ENCODE measurements at places on chromosomes 1 and 21.

DNA sequence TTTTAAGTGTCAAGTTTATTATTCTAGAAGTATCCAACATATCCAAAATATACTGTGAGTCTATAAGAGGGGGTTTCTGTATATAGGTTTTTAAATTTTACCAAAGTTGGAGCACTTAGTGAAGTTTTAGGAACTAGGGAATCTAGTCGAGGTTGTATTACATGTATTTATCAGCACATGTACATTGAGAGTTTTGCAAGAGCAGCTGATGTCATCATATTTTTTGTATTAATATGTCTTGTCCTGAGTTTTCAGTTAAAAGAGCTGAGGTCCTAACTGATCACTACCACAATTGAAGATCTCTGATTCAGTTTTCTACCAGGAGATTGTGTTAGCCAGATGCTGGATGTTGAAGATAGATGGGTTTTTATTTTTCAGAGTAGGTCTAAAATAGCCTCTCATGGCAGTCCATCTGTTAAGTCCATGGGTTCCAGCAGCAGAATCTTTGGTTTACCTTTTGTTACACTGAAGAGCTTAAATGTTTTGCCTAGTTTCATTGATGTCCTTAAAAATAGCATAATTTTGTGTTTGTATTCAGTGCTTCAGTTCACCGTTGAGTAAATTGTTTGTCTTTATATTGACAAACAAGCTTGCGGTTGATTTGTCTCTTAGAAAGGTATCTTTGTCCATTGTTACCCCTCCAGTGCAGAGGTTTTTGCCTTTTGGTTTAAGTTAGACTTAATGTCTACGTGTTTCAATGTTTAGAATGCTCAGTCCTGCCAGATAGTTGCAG is 16.0 kb downstream of the YBX1 start:
- DNase-seq = no peak

- DNase-seq = no peak
Measured at GRCh38 chr1:164670026-164670425, 111.0 kb downstream of the PBX1 start.

- DNase-seq = no peak
Measured at GRCh38 chr1:180154003-180154324, 705 bp upstream of the QSOX1 start.

DNA sequence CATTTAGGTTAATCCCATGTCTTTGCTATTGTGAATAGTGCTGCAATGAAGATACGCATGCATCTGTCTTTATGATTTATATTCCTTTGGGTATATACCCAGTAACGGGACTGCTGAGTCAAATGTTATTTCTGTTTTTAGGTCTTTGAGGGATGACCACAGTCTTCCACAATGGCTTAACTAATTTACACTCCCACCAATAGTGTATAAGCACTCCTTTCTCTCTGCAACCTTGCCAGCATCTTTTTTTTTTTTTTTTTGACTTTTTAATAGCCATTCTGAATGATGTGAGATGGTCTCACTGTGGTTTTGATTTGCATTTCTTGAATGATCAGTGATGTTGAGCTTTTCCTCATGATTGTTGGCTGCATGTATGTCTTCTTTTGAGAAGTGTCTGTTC is 33.5 kb downstream of the ASH1L start:
- no peak for DNase-seq

GRCh38 chr1:188359315-188359714 is 1530.6 kb downstream of the PLA2G4A start:
- no peak for DNase-seq

- no peak for DNase-seq
Measured at GRCh38 chr1:57949168-57949567, 525.3 kb upstream of the DAB1 start.

DNA sequence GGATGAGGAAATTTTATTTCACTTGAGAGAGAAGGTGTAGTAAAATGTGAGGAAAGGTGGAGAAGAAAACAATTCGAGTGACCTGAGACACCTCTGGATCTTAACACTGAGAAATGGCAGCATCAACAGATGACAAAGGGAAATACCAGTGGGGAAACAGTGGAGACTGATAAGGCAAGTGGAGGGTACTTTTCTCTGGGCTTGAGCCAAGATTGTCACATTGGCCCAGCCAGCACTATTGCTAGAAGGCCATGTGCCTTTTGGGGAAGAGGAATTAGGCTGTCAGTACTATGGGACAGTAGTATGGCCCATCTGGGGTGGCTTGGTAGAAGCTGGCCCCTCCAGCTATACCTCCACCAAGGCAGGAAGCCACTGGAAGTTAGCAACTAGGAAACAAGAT is 8.4 kb downstream of the SYPL2 start:
- DNase-seq = no peak

GRCh38 chr1:43830802-43831201 is 102.8 kb upstream of the ARTN start:
- DNase-seq = peak; percentile 32

DNA sequence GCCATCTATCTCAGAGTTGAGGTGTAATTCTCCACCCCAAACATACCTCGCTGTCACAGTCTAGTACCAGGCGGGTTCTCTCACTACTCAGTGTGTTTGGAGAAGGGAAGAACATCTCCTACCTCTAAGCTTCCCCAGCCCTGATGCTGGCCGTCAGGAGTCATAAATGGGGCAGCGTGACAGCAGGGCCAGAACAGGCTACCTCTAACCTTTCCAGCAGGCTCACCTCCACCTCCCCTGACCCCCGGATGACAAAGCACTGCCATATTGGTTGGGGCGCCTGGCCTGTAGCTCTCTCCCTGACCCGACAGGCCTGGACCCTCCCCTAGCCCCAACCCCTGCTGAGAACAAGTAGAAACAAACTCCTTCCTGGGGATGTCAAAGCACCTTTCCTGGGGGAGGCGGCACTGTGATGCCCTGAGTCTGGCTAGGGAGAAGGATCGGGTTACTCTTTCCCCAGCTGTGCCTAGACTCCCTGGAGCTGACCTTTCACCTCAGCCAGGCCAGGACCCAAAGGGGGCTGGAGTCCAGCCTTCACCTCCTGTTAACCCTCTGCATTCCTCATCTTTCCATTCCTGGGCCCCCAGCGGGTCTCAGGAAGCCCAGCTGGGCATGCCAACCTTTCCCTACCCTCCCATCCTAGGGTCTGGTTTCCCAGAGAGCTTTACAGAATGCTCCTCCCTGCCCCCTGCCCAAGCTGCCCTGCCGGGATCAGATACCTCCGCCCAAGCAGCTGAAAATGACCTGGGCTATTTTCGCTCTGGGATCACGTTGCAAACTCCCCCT is 34.2 kb downstream of the AHDC1 start:
- DNase-seq = no peak

GRCh38 chr1:50038237-50038809 is 14.6 kb upstream of the AGBL4 start:
- DNase-seq = peak; percentile 20

DNA sequence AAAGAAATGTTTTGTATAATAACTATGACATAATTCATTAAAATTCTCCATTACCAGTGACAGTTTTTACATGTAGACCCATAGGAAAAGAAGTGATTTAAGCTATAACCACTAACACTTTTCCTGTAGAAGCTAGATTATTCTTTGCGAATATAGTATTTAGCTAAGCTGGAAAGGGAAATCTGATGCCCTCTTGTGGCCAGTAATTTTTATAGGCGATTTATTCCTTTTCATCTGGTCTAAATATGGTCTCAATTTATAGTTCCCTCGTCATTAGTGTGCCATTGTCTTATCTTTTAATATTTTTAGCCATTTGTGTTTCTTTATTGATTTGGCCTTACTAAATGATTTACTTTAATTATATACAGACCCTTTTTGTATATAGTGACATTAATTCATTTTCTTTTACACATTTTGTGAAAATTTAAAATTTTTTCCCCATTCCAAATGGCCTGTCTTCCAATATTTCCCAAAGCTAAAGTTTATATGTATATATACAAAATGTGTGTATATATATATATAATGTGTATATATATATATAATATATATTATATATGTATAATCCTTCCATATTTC is 26.7 kb downstream of the BTG3 start:
- DNase-seq = peak; percentile 43

- DNase-seq = no peak
Measured at GRCh38 chr21:14753069-14753465, 207.0 kb upstream of the SAMSN1 start.

DNA sequence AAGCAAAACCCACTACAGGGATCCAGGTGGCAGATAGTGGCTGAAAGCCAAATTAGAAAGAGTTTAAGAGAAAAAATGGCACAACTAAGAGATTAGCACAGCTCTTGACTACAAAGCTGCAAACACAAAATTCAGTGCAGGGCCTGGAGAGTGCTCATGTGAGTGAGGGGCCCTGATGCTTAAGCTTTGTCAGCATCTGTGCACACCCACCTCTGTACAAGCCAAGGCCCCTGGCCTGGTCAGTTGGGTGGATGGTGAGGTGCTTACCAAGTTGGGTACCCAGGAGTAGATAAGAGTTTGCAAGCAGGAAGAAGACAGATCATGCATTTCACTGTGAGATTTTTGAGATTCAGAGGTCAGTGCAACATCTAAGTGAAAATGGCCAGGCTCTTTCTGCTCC is 62.7 kb upstream of the ATP1B1 start:
- DNase-seq = no peak

- no peak for DNase-seq
Measured at GRCh38 chr1:180616439-180616838, 15.4 kb upstream of the XPR1 start.

DNA sequence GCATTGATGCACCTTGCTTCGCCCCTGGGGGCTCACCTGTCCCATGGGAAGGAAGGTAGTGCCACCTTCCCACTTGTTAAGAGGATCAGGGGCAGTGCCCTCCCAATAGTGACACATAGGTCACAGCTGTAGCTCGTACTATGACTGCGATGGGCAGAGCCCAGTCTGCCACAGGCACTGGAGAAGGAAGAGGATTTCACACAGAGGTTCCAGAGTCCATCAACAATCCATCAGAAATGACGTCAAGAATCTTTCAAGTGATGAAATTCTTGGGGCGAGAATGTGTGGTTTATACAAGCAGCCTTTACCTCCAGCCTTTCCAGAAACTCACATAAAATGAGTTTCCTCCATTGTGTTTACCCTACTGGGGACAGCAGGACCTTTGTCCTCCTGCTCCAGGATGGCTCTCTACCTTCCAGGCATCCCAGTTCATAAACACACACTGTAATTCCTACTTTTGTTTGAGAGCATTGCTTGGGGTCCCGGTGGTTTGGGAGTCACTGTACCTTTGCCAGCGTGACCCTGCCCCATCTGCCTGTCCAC is 260.6 kb upstream of the VAMP3 start:
- no peak for DNase-seq

Data from NB4 (cell line).